ENCODE measurements at places on chromosomes 12 and 14. TPM values are rescaled to one million over a fixed set of nuclear protein-coding genes. Genes with fewer than 3 reads are reported as not detected.

The IFT43 gene
- total RNA-seq, result 50.0 TPM

The SERPINA10 gene
- total RNA-seq, result not detected

The PLEKHD1 gene
- total RNA-seq, result not detected

The CARMIL3 gene
- 1.1 TPM for total RNA-seq

The SERPINA3 gene
- not detected for total RNA-seq

The PROX2 gene
- not detected for total RNA-seq

The KRT6A gene
- not detected for total RNA-seq

The P2RX7 gene
- total RNA-seq, result 1.2 TPM

The PMCH gene
- not detected for total RNA-seq

The FGF23 gene
- total RNA-seq, result not detected

The SLCO1B3 gene
- total RNA-seq, result 0.12 TPM

The NAA30 gene
- total RNA-seq, result 32.7 TPM

The SLC10A1 gene
- total RNA-seq, result 0.17 TPM

The TULP3 gene
- 15.2 TPM for total RNA-seq

The RIPK3 gene
- total RNA-seq, result not detected

The PEX5 gene
- total RNA-seq, result 8.9 TPM

The FOXM1 gene
- 28.1 TPM for total RNA-seq

The DNAL1 gene
- 24.8 TPM for total RNA-seq

The GMFB gene
- total RNA-seq, result 106 TPM

The TAS2R42 gene
- total RNA-seq, result not detected

The RNASE7 gene
- total RNA-seq, result not detected

The OVCH1 gene
- total RNA-seq, result 0.02 TPM

The PSEN1 gene
- 48.2 TPM for total RNA-seq

The EIF2S3B gene
- total RNA-seq, result 2.5 TPM

The GPR137C gene
- total RNA-seq, result not detected

Data from NCI-H460 (cell line).